C1 segment of cervical spinal cord (tissue), 14 donors: ENCODE measurements at places on chromosomes 12 and 14.

DNA sequence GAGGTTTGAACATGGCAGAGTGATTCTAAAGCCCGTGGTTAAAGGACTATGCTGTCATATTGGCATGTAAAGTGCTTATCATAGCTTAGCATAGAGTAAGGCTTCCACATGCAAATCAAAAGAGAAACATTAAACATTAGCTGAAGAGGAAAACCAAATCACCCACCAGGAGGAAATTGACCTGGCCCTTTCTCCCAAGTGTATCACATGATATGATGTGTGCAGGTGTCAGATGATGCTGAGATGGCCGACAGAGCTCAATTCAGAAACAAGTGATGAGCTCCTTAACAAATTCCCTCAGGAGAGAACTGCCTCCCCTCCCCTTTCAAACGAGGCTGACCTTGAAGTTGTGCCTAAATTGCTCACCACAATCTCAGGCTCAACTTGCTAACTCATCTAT is 217.1 kb upstream of the BTG1 start:
- no peak for DNase-seq

DNA sequence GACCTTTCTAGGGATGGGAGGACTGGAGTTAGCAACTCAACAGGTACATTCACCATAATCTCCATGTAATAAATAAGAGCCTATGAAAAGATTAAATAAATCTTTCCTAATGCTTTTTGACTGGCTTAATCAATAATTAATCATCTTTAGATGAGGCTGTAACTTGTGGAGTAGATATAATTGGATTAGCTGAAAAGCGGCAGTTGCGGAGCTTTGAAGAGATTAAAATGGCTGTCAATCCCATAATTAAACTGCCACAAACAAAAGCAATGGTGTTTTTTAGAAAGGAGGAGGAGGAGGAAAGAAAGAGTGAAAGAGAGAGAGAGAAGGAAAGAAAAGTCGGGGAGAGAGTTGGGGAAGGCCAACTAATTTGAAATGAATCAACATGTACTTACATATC is 70.7 kb upstream of the TMEM263 start:
- no peak for DNase-seq

DNA sequence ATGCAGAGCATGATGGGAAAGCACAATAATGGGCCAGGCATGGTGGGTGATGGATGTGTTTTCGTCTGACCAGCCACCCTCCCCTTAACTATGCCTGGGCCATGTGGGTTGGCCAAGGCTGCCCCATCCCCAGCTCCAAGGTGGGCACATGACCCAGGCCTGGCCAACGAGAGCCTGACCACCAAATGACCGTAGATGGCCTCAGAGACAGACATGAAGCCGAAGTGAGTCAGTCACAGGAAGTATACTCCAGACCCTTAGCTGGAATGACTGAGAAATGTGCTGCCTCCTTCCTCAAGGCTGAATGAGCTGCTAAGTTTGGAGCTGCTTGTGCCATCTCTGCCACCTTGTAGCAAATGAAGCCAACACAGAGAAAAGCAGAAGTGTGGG is 233.6 kb downstream of the BCL11B start:
- no peak for DNase-seq

DNA sequence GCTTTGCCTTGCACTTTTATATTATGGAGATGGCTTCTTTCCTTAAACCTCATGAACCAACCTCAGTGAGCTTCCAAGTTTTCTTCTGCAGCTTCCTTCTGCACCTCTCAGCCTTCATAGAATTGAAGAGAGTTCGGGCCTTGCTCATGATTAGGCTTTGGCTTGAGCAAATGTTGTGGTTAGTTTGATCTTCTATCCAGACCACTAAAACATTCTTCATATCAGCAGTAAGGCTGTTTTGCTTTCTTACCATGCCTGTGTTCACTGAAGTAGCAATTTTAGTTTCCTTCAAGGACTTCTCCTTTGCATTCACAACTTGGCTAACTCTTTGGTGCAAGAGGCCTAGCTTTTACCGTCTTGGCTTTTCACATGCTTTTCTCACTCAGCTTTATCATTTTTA is 125.4 kb downstream of the SNAPC1 start:
- DNase-seq, result no peak

- DNase-seq, result no peak
Observed at GRCh38 chr14:103676881-103677675, 38.2 kb downstream of the XRCC3 start.
